Psoas muscle (tissue), 8 donors: ENCODE measurements at places on chromosomes 3 and 15. TPM values are rescaled to one million over a fixed set of nuclear protein-coding genes. Genes with fewer than 3 reads are reported as not detected.

CX3CR1 gene
- polyA plus RNA-seq, result 0.12 TPM

- no peak overlapping the region for H3K4me3 ChIP-seq
- no peak overlapping the region for H3K27ac ChIP-seq
- no peaks in the 10 kb centered on the region for H3K27me3 ChIP-seq
- H3K4me1 ChIP-seq, result no peaks in the 10 kb centered on the region
These were observed 270.9 kb downstream of the ERC2 start for GRCh38 chr3:56197259-56197965.

GRCh38 chr15:71685420-71685993, 124.8 kb upstream of the NR2E3 start:
- DNase-seq, result no peak
- no peaks in the 10 kb centered on the region for H3K36me3 ChIP-seq
- H3K27me3 ChIP-seq, result no peaks in the 10 kb centered on the region
- H3K4me3 ChIP-seq, result no peak overlapping the region
- H3K27ac ChIP-seq, result no peak overlapping the region

DNA sequence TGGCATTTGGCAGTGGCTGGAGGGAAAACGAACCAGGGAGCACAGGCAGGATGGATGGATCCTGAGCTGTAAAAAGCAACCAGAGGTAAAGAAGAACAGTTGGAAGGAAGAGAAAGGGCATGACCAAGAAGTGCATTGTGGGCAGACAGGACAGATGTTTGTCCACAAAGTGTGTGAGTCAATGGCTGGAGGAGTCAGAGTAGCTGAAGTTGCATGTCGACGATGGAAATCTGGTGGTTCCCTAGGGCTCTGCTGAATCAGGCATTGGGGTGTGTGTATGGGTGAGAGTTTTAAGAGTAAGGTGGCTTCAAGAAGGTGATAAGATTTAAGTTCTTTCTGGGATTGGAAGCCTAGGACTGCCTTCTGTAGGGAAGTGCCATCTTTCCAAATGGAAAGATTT, 214.0 kb upstream of the BHLHE40 start:
- no peaks in the 10 kb centered on the region for H3K27me3 ChIP-seq
- H3K4me3 ChIP-seq, result no peak overlapping the region
- H3K27ac ChIP-seq, result no peak overlapping the region

DNA sequence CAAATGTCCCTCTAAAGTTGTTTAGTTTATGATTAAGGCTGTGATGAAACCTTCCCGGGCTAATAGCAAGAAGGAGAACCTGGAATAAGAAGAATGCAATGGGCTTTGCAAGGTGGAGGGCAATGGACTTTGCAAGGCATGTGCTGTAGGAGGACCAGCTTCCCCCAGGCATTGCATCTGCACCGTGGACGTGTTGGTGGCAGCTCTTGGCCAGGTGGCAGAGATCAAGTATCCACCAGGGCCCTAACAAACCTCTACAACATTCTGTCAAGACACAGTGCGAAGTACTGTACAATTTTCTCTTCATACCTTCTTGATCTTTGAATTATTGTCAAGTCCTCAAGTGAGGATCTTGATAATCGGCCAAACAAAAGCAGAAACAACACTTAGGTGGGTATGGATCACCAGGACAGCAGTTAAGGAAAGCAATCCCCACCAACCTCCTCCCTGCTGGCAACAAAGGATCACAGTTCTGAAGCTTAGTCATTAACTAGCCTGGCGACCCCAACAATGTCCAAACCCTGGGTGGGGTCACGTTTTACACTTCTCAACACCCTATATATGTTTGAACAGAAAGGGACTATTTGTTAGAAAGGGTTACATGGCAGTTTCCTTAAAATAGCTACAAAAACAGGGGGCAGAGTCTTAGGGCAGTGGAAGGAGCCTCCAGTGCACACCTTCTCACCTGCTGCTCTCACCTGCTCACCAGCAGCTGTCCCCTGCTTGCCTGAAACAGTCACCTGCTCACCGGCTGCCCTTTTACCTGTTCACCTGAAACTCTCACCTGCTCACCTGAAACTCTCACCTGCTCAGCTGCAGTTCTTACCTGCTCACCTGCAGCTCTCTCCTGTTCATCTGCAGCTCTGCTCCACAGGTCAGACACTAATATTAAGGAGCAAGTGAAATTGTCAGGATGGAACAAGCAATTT, 137.9 kb upstream of the LIPC start:
- no peaks in the 10 kb centered on the region for H3K36me3 ChIP-seq
- DNase-seq, result no peak
- H3K4me1 ChIP-seq, result no peaks in the 10 kb centered on the region
- no peak overlapping the region for H3K27ac ChIP-seq
